ENCODE measurements at places on chromosomes 2 and 18.

DNA sequence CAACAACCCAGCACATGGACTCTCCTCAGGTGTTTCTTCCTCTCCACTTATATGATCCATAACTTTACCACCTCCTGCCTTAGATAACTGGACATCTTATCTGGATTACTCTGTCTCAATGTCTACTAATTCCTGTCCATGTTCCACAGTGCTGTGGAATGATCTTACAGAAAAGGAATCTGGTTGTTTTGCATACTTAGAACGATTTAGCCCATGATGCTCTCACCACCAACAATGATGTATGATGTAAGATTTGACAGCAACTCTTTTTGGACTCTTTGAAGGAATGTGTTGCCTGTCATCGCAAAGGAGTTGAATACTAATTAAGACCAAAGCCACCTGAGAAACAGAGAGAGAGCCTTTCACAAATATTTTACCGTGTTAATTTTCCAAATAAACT lies 37.7 kb upstream of the SYT4 start:
- no peak for DNase-seq

DNA sequence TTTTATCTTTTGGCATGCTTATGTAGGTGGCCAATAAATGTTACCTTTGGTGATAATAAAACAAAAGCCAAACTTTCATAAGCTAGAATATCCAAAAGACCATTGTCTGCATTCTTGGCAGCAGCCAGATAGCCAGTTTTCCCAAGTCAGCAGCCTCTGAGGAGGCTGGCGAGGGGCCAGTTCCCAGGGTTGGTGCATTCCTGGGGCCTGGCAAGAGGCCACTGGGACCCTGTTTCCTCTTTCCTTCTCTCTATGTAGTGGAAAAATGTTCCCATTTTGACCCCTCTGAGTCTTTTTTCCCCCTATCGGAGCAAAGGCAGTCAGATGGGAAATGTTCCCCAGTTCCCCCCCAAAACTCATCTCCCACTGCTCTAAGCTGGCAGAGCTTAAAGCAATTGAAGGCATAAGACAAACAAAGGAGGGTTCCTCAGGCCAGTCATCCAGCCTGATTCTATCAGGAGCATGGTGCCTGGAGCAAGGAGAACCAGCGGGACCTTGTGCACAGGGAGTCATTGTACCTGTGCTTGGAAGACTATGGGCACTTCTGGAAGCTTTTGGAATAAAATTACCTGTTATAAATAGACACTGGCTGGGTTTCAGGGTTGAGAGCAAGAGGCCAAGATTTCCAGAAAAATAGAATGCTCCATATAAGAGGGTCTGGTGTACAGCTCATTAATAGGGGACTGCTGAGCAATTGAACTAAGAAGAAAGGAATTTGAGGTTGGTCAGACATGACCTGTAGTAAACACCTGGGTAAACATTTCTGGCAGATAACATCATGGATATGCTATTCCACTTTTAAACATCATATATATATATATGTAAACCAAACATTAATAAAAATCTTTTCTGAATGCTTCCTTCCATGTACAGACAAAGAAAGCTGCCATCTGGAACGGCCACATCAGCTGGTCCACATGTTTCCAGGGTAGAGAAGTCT lies 63.4 kb downstream of the NCKAP5 start:
- DNase-seq = no peak

GRCh38 chr2:58794103-58794502 lies 553.0 kb upstream of the FANCL start:
- no peak for DNase-seq

- no peak for DNase-seq
Measured at GRCh38 chr2:174259981-174260380, 11.6 kb upstream of the OLA1 start.

- DNase-seq = no peak
Measured at GRCh38 chr2:69639266-69639665, 4.3 kb downstream of the AAK1 start.

- DNase-seq = no peak
Measured at GRCh38 chr2:60230037-60230436, 323.4 kb downstream of the BCL11A start.

DNA sequence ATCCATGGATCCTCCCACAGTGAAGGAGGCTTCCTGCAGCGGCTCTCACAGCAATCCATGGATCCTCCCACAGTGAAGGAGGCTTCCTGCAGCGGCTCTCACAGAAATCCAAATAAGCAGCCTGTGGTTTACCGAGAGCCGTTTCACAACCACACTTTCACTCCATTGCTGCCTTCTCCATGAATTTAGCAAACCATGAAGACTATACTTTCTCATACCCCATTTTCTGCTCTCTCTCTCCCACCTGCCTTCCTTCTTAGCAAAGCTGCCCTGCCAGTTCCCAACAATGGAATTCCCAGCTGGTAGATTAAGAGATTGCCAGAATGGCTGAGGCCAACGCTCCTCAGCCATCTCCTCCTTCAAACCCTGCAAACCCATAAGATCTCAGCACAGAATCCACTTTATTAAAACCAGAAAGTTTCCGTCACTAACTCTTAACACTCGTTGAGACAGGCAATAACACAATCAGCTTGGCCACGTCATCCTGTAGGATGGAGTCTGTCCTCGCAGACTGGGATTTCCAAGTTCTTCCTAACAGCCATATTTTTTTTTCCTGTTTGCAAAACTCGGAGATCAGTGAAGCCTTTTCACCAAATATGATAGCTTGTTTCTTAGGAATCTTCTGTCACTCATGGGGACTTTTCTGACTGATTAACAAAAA lies 162.2 kb downstream of the PXDN start:
- no peak for DNase-seq

GRCh38 chr2:47741101-47741500 lies 41.8 kb upstream of the MSH6 start:
- DNase-seq = no peak

DNA sequence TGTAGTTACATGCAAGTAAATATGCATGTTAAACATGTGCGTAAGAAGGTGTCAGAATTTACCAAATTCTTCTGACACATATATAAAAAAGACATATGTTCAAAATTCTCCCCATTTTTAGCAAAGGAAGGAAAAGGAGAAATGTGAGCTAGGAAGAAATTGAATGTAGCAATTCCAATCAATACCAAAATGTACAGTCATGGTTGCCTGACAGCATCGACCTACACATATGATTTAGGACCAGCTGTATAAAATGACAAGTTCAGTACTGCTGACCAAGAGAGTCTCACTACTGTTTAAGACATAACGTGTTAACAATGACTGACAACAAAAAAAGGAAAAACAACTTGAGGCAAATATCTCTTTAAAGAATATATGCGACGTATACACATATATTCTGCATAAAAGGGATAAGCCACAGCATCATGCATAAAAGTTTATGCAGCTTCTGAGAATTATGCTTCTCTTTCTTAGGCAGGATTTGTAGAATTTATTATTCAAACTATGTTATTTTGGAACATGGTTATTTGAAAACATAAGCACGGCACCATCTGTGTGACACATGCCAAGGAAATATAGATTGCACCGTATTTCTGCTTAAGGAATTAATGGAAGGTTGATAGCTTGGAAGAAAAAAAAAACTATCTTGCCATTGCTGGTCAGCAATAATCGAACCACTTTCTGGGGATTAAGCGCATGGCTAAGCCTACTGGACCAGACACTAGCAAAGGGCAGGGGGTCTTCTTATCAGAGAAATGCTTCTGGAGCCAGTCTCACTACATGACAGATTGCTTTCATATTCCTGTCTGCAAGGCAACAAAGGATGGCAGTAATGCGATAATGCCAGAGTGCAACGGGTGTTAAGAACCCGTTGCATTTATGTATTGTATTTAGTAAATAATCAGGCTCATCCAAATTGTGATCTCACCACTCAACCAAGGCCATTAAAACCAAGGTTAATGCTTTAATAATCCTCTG lies 154.0 kb downstream of the WDPCP start:
- no peak for DNase-seq

GRCh38 chr2:40606862-40607261 lies 155.0 kb upstream of the SLC8A1 start:
- no peak for DNase-seq

GRCh38 chr2:172381275-172382027 lies 45.9 kb upstream of the ITGA6 start:
- DNase-seq = no peak

- no peak for DNase-seq
Measured at GRCh38 chr2:73832930-73833329, 4.2 kb downstream of the STAMBP start.

DNA sequence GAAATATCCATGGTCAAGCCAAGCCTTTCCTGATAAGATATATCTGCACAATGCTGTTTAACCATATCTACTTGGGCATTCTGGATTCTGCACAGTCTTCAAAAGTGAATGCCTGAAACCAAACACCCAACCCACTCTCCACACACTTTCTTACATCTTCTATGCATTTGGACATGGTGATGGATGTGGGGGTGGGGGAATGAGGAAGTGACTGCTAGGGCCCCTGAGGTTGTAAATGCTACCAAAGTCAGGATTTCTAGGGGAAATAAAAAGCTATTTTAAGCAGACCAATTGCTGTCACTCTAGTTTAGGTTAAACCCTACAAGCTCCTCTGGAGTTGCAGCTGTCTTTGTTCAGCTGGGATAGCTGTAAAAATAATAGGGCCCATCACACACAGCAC lies 26.7 kb upstream of the TGFA start:
- DNase-seq = no peak

DNA sequence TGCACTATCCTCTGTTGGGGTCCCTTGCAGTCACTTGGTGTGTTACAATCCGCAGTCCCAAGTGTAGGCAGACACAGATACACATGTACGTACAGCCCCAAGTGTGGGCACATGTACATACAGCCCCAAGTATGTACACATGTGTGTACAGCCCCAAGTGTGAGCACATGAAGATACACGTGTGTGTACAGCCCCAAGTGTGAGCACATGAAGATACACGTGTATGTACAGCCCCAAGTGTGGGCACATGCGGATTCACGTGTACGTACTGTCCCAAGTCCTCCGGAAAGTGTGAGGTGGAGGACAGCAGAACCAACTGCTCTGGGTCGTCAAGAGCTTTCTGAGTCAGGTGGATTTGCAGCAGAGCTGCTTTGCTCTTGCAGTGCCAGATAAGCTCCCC lies 440.0 kb downstream of the ZNF516 start:
- no peak for DNase-seq

- peak; percentile 45 for DNase-seq
Measured at GRCh38 chr18:74040459-74041332, 106.9 kb downstream of the FBXO15 start.

DNA sequence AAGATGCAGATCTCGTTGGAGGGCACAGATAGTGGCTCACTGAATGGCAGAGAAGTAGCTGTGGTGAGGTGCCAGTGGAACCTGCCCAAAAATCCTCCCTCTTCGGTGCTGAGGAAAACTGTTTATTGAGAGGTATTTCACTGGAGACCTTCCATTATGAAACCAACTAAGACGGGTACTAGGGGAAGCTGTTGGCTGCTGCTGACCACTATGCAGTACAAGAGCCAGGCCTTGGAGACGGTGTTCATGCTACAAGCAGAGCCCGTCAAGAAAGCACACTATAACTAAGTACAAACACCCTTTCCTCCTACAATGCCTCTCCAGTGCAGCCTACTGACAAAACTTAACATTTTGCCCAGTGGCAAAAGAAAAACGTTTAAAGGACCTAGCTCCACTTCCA lies 4.6 kb downstream of the ARL5A start:
- DNase-seq = no peak
